ENCODE measurements at places on chromosomes 2 and 18.

DNA sequence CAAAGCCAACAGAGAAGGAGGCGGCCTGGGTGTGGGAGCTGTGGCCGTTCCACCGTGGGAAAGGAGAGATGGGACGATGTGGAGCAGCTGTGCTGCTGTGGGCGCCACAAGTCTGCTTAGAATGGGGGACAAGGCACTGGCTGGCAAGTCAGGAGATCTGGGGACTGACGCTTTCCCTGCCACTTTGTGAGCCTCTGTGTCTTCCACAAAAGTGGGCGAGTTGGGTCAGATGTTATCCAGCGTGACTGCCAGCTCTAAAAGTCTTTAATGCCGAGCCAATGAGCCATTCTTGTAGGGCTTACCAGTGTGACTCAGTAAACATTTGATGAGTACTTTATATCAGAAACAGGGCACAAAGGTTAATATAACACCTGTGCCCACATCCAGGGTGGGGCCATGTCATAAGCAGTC lies 113.6 kb upstream of the MGAT5 start:
- no peak for DNase-seq

DNA sequence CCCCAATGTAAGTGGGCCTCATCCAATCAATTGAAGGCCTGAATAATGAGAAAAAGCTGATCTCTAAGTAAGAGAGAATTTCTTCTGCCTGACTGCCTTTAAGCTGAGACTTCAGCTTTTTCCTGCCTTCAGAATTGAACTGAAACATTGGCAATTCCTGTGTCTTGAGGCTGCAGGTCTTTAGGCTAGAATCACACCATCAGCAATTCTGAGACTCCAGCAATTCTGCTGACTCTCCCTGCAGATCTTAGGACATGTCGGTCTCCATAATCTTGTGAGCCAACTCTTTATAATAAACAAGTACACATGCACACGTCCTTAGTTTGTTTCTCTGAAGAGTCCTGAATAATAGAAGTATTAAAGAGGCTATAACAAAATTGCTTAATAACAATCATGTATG lies 209.1 kb downstream of the FSIP2 start:
- DNase-seq = no peak

DNA sequence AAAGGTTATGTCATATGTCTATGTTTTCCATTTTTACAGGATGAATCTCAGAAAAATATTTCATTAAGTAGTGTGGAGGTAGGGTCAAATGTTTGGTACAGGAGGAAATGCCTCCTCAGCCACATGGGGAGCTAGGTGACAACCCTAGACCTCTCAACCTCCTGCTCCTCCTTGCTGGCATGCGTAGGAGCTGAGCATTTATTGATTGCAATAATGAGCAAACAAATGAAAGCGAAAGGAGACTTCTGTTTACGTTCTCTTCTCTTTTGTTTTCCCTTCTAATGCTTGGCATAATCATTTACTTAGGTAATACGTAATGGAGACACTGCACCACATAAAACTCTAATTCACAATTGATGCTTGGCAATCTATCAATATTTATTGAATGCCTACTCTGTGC lies 95.1 kb upstream of the CCBE1 start:
- DNase-seq = no peak

DNA sequence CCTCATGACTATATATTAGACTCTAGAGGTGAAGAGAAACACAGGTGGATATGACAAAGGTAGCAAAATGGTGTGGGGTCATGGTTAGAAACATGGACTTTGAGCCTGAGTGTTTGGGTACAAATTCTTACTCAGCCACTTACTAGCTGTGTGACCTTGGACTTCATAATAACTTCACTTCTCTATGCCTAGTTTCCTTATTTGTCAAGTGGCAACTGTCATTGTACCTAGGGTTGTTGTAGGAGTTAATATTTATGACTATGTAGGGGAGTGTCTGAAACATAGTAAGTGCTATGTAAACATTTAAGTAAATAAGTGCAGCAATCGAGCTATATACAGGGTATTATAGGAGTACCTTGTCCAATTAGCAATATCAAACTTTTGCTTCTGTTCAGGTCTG lies 49.7 kb upstream of the RAPH1 start:
- no peak for DNase-seq

All from stimulated activated CD4-positive, alpha-beta T cell treated with anti-CD3 and anti-CD28 coated beads, Interleukin-12 subunit alpha, Interleukin-12 subunit beta, amount 100 ng/mL, for 48 hours (primary cell).